Sciatic nerve (tissue), 2 donors: ENCODE measurements at places on chromosomes 4 and X. TPM values are rescaled to one million over a fixed set of nuclear protein-coding genes. Genes with fewer than 3 reads are reported as not detected.

The SOWAHB gene
- total RNA-seq, result not detected

The FHIP1A gene
- total RNA-seq, result 15.3 TPM

The AKAP14 gene
- total RNA-seq, result not detected

The KLHL4 gene
- total RNA-seq, result 0.58 TPM

The PRSS12 gene
- 1.1 TPM for total RNA-seq

The RAI2 gene
- 25.7 TPM for total RNA-seq

The PRRG3 gene
- total RNA-seq, result 64.3 TPM

The EIF4E gene
- total RNA-seq, result 54.5 TPM

The CD40LG gene
- total RNA-seq, result 0.31 TPM

The TCEAL7 gene
- total RNA-seq, result 15.1 TPM

The TBX22 gene
- total RNA-seq, result not detected

The MAGEC2 gene
- not detected for total RNA-seq

The FGF5 gene
- 0.31 TPM for total RNA-seq

The TMEM33 gene
- 51.7 TPM for total RNA-seq

The ALPK1 gene
- 42.6 TPM for total RNA-seq

The CCNA2 gene
- total RNA-seq, result 3.2 TPM

The SSX4B gene
- total RNA-seq, result not detected

The TMEM47 gene
- 20.7 TPM for total RNA-seq

The MAMLD1 gene
- total RNA-seq, result 15.3 TPM

The XG gene
- 4.0 TPM for total RNA-seq

The LRP2BP gene
- 4.9 TPM for total RNA-seq

The F8A2 gene
- total RNA-seq, result not detected

The UGT2B10 gene
- total RNA-seq, result not detected

The CSAG3 gene
- not detected for total RNA-seq

The TMEM35A gene
- total RNA-seq, result 2.3 TPM

The H2BW2 gene
- total RNA-seq, result not detected

The P2RY10 gene
- 1.8 TPM for total RNA-seq

The TAF1 gene
- total RNA-seq, result 57.4 TPM

The TMPRSS11A gene
- total RNA-seq, result not detected

The NLRP2B gene
- 0.13 TPM for total RNA-seq

The SULT1E1 gene
- not detected for total RNA-seq

The CORIN gene
- total RNA-seq, result 0.36 TPM

The DMRTC1 gene
- not detected for total RNA-seq
